ENCODE measurements at places on chromosomes 6 and 20.

DNA sequence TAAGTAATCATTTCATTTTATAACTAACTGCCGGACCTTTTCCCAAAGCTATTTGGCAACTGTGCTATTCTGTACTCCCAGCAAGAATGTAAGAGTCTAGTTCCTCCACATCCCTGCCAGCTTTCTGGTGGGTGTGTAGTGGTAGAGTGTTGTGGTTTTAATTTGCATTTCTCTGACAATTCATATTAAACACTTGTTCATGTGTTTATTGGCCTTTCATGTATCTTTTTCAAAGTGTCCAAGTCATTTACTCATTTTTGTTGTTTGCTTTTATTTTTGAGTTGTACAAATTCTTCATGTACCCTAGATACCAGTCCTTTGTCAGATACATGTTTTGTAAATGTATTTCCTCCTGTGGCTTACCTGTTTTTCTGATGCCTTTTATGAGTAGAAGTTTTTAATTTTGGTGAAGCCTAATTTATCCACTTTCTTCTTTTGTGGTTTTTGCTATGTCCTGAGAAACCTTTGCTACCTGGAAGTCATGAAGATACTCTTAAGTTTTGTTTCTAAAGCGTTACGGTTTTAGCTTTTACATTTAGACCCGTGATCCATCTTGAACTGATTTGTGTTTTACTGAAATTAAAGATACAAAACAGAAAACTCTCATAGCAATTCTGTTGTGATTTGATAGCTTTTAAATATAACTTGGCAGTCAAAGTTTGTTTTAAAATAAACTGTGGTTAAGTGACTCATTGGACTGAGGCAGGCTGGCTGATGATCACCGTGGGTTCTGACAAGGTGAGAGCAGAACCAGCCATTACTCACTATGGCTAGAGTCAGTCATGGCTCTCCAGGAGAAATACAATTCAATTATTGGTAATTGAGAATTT, 8.0 kb downstream of the MYLIP start:
- DNase-seq, result no peak

DNA sequence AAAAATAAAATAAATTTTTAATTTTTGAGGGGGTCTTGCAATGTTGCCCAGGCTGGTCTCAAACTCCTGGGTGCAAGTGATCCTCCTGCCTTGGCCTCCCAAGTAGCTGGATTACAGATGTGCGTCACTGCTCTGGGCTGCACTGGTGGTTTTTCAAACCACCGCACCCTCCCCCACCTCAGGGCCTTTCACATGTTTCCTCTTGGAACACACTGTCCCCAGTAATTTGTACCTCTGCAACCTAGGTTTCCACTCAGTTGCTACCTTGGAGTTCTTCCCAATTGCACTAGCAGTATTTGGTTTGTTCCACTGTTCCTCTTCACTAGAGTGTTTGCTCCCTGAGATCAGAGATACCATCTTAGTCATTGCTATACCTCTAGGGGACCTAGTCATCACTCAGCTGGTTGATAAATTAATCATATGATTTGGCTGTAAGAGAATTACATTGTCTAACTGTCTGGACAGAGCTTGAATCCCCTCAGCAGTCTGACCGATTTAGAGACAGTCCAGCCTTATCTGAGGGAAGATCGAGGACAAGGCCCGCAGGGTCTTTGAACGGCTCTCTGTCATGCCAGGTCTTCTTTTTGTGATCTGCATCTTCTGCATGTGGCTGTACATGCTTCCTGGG, 32.0 kb downstream of the CEP43 start:
- no peak for DNase-seq

DNA sequence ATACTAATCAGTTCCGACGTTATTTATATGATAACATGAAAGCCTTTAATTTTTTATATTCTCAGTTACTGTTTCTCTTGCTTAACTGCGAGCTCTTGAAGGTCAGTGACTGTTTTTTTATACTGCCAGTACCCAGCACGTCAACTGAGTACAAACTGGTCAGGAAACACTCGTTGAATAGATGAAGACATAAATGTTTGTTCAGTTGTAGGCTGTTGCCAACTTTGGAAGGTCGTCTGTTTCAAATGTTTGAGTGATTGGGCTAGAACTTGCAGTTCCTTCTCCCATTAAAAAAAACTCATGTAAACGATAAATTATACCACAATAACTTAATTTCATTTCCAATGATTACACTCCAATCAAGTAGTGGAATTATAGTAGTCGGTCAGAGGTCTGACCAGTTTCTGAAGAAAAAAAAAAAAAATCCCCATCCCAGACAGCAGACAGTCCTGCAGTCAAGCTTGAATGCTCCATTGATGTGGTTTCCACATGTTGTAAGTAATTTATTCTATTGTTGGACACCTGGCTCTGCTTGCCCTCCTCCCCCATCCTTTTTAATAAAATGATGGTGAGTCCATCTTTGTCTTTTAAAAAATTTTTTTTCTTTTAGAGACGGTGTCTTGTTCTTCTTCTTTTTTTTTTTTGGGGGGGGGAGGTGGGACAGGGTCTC, 81.1 kb downstream of the SASH1 start:
- DNase-seq, result no peak

GRCh38 chr6:30483677-30484279, 5.5 kb upstream of the HLA-E start:
- DNase-seq, result peak; percentile 57

GRCh38 chr6:52787917-52788316, 15.7 kb downstream of the GSTA1 start:
- DNase-seq, result no peak

GRCh38 chr20:4726710-4727397, 5.1 kb downstream of the PRND start:
- DNase-seq, result peak; percentile 77

- no peak for DNase-seq
Measured at GRCh38 chr6:165649166-165650137, 13.6 kb downstream of the PDE10A start.

- no peak for DNase-seq
Measured at GRCh38 chr6:135568379-135568778, 70.8 kb upstream of the AHI1 start.

- no peak for DNase-seq
Measured at GRCh38 chr6:66184091-66184490, 477.1 kb upstream of the EYS start.

DNA sequence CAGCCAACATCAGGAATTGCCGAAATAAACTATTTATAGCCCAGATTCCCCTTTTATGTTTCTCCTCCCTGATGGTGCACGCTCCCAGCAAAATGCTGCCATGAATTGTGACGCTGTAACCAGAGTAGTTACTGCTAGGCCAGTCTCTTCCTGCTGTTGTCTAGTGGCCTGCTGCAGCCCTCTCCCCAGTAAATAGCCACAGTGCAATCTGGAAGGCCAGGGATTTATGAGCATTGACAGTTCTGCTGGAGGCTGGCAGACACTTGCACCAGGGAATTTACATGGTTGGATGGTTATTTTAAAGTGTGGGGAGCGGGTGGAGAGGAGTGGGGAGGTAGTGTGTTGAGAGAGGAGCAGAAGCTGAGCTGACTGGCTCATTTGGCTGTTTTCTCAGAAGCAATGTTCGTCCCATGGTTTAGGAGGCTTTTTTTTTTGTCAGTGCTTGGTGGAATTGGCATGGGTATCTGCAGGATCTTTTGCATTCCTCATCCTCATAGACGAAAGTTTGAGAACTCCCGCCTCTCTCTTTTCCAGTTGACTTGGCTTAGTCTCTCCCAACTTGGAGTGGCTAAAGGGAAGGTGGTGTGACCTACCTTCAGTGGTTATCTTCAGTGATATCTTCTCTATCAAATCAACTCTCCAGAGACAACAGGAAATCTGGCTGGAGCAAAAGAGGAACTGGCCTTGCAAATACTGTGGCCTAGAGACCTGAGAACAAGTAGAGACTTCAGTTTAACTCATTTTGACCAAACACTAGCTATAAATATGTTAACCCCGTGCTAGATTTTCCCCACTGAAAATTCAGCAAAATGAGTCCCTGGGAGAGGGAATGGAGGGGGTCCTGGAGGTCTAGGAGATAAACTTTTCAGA, 99.3 kb upstream of the VSTM2L start:
- DNase-seq, result peak; percentile 67

- no peak for DNase-seq
Measured at GRCh38 chr20:17657079-17657825, 24.8 kb downstream of the RRBP1 start.

GRCh38 chr20:22768266-22769178, 184.2 kb upstream of the FOXA2 start:
- DNase-seq, result no peak

GRCh38 chr6:21914121-21914973, 320.8 kb downstream of the SOX4 start:
- no peak for DNase-seq

- DNase-seq, result no peak
Measured at GRCh38 chr6:3620389-3620788, 131.1 kb downstream of the PXDC1 start.

DNA sequence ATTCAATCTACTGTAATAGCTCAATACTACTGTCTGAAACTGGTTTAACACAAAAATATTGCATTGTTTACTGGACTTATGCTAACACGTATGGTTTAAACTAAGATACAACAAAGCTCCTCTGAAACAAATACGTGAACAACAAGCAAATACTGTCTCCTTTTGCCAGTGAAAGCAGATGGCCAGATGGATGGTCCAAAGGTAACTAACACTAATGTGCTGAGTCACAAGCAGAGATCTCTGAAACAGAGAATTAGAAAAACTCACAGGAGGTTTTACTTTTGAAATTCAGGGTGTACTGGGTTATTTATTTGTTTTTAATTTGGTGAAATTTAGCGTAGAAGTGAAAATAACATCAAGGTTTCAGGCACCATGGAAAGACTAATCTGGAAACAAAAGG, 124.3 kb upstream of the SOX4 start:
- DNase-seq, result no peak

DNA sequence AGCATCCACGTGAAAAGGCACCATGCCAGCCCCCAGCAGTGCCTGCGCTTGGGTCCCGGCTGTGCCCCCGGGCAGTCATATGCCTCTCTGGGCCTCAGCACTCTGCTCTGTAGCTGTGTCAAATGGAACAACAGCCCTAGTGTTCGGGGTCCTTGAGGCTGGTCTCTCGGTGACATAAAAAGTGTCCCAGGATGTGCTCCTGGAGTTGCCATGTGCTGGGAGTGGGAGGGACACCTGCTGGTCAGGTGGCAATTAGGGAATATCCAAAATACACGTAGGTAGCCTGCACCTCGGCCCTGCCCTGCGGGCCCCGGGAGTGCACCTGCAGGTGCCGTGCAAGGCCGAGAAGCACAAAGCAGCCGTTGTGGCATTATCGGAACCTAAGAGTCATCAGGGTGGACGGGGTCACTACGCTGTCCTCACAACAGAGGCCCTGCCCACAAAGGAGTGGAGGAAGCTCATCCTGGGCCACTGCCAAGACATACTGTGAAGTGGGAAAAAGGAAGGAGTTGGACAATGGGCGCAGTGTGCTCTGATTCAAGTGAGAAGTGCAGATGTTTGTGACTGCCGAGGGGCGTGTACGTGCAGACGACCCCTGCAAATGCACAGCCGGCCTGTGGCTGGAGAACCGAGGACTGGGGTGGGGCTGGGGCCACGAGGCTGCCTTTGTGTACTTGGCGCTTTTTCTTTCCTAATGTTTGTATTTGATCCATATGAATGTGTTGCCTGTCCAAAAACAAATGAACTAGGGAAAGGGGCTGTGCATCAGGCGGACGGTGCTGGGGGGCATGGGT, 24.6 kb downstream of the SLCO4A1 start:
- no peak for DNase-seq

GRCh38 chr6:166636191-166636933, 9.3 kb upstream of the RPS6KA2 start:
- DNase-seq, result no peak

DNA sequence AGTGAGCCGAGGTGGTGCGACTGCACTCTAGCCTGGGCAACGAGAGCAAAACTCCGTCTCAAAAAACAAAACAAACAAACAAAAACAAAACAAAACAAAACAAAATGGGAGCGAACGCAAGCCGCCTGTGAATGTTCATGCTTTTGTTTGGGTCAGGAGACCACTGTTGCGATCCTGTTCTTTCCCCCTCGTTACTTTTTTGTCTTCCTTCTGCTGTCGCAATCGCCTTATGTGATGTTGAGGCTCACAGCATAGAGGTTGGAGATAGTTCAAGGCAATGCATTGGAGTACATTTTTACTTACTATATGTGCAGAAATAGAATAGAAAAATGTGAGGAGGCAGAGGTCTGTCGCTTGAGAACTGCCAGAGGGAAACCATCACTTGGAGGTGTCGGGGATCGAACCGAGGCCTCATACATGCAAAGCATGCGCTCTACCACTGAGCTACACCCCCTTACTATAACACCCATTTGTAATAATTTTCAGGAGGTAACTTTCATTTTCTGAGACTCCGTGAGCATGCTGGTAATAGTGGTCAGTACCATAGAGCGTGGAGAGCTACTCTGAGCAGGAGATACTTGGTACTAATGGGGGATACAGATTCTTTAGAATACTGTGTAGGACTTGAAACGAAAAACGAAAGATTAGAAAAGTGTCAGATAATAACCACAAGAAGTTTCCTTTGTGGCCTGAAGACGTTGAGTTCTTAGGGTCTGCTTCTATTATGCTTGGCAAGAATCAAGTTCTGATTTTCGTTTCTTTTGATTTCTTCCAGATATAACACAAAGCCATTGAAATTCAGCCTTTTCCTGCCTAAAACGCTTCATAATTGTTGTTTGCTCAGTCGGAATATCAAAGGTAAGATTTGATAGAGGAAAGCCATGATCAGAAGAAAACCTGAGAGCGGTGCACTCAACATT, 121.1 kb downstream of the TRIM27 start:
- DNase-seq, result no peak

DNA sequence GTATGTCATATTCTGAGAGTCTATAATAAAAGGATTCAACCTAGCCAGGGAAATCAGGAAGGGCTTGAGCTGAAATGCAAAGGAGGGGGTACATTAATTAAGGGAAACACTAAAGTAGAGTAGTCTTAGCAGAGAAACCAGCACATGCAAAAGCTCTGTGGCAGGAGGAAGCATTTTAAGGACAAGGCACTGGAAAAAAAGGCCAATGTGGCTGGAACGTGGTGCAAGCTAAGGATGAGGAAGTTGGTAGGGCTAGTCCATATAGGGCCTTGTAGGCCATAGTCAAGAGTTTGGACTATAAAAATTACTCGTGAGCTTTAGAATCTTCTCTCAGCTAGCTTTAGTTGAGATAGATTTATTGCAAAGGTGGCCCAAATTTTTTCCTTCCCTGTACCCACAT, 75.2 kb upstream of the TOP1 start:
- DNase-seq, result no peak

GRCh38 chr20:58330687-58331086, 21.2 kb downstream of the RAB22A start:
- DNase-seq, result no peak

DNA sequence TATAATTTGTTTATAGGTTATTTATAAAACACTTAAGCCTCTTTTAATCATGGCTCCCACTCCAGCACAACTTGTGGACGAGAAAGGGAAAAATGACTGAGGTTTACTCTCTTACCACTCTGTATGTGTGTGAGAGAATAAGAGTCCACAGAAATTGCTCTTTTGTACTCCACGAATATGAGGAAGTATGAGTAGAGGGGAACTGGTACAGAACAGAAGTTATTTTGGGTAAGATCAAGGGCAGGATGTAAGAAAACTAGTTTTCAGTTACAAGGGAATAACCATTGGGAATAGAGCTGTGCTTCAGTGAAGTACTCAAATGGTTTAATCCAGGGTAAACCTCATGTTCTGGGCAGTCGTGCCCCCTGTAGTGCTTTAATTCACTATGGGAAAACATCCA, 72.6 kb downstream of the REV3L start:
- DNase-seq, result peak; percentile 23

All from naive B cell (primary cell).